WERI-Rb-1 (cell line): ENCODE measurements at places on chromosomes 3 and 15.

DNA sequence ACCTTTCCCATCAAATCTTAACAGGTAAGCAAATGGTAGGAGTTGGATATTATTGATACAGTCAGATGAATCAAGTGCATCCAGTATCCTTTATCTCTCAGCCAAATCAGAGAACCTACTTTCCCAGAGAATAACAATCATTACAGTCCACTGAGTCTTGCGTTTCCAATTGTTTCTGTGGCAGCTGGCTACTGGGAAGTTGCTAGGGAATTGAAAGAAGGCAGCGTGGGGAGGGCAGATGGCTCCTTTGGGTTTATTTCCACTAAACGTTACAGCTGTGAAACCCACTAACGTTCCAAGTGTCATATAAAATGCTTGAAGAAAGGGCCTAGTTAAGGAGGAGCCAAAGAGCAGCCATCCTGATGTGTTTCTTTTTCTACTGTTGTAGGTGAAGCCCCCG is 78.4 kb downstream of the WDR72 start:
- DNase-seq: no peak

GRCh38 chr3:126180477-126181397 is at the start of gene ALDH1L1:
ALDH1L1 (minus strand) TSS chr3:126180586; CDS start chr3:126160979, 19,607 bp downstream.
- peak; percentile 80 for DNase-seq

DNA sequence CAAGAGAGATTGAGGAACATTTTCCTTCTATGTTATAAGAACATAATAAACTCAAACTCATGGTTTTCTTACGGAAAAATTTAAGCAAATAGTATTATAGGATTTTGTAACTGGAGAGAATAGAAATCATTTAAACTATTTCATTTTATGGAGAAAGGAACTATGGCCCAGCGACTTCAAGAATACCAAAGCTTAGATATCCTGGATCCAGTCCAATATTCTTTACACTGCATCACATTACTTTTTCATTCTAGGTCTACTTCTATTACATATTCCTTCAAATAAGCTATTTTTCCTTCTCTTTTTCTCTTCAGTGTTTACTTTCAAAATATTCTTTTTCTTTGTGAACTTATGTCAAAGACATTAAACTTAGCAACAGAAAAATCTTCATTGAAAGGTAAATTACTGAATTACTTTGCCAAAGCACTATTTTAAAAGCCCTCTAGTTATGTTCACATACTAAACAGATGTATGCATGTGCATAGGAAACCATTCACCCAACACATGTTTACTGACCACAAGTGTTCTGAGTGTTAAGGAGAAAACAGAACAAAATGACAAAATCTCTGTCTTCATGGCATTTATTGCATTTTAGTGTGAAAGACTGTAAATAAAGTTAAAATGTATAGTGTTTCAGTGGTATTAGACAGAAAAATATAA is 20.4 kb downstream of the KPNA4 start:
- DNase-seq: no peak

GRCh38 chr3:86787091-86787490 is 203.9 kb downstream of the VGLL3 start:
- DNase-seq: no peak

- no peak for DNase-seq
Observed at GRCh38 chr3:170055209-170055608, 17.4 kb downstream of the GPR160 start.

- DNase-seq: no peak
Observed at GRCh38 chr3:192958219-192958872, 40.7 kb upstream of the MB21D2 start.

DNA sequence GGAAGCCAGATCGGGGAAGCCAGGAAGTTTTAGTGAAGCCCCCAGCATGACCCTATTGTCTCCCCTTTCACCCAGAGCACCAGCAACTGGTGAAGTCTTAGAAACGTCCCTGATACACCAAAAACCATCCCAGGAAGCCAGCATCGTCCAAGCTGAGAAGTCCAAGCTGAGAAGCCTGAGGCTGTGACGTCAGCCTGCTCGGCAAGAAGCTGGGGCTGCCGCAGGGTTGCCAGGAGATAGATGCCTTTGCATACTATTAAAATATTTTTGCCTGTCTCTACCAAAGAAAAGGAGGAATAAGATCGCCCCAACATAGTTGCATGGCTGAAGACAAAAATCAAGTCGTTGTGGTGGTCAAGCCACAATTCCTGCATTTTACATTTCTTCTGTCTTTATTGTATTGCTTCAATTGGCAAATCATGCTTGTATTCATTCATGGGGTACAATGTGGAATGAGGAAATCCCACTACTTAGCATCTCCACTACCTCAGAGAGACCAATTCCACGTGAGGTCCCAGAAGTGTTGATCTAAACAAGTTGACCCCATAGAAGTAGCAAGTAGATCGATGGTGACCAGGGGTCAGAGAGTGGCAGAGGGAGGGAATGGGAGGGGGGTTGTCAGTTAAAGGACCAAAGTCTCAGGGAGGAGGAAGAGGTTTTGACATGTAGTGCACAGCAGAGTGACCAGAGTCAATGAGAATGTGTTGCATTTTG is 19.6 kb upstream of the EMC3 start:
- DNase-seq: no peak

GRCh38 chr15:88630141-88630721 is 8.6 kb upstream of the ISG20 start:
- DNase-seq: no peak

DNA sequence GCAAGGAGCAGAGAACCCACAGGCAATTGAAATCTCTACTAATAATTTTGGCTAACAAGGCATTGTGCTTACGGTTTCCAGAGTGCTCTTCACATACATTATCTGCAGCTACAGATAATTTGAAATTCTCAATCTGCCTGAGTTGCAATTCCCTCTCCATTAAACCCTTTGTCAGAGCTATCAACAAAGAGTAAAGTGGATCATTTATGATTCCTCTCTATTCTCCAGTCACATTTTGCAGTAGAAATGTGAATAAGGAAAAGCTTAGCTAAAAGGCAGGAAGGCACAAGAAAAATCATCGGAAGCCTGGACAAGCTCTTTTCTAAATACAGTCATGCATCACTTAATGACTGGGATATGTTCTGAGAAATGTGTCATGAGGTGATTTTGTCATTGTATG is 49.6 kb downstream of the FAM98B start:
- no peak for DNase-seq
